ENCODE measurements at places on chromosomes 2 and 18. TPM values are rescaled to one million over a fixed set of nuclear protein-coding genes. Genes with fewer than 3 reads are reported as not detected.
A peak's percentile ranks its signal among the peaks of the same experiment; 100 is the strongest.

The CCDC178 gene
- total RNA-seq, result 0.51 TPM

The PRKAG3 gene
- total RNA-seq, result not detected

DNA sequence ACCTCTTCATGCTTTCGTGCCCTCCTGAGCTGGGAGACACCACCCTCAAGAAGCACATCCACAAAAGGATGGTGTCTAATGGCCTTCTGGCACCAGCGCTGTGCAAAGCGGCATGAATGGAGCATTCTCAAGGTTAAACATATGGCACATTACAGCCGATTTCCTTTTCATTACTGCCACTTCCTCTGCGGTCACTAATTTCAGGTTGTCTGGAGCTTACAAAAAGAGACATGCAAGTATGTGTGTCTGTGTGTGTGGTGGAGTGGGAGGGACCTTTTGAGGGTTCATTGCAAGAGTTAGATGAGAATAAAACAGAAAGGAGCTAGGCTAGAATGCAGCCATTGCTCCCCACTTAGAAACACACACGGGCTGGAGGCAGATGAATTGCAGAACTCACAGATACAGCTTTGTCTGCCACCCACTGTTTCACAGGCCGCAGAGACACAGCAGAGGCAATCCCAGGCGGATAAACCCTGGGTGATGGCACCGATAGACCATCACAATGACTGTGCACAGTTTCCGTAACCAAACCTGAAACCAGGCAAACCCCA lies 76.0 kb downstream of the TGIF1 start:
- DNase-seq, result no peak

DNA sequence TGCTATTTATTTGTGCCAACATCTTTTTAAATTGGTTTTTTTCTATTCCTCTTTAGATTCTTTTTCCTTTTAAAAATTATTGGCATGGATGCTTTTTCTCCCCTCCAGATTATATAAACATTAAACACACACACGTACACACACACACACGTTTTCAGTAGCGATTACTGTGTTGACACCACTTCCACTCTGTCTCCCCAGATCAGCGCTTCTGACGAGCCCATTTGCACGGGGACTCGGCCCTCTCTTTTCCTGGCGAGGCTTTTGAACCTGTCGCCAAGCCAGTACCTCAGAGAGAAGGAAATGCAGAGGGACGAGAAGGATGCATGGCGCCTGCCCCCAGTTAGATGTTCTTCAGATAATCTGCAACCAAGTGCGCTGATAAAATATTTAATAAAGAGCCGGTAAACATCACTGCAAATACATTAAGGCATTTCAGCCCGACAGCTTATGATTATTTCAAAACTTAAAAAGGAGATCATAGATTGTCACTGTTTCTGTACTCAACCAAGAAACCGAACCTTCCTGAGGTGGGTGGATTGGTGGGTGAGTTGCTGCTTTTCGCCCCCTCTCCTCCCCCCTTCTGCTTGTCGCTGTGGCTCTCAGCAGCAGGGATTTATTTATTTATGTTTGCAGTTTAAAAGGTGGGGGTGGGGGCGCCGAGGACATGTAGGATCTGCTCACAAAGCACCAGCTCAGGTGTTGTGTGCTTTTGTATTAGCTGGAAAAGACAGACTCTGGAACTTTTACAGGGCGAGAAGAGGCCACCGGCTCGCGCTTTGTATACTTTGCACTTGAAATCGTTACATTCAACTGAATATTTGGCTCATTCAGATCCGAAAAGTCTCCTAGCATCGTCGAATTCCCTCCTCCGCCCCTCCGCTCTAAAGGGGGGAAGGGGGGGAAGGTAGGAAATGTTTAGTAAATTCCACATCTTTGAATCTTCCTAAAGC lies 787 bp upstream of the TBR1 start:
- DNase-seq, result peak; percentile 36

DNA sequence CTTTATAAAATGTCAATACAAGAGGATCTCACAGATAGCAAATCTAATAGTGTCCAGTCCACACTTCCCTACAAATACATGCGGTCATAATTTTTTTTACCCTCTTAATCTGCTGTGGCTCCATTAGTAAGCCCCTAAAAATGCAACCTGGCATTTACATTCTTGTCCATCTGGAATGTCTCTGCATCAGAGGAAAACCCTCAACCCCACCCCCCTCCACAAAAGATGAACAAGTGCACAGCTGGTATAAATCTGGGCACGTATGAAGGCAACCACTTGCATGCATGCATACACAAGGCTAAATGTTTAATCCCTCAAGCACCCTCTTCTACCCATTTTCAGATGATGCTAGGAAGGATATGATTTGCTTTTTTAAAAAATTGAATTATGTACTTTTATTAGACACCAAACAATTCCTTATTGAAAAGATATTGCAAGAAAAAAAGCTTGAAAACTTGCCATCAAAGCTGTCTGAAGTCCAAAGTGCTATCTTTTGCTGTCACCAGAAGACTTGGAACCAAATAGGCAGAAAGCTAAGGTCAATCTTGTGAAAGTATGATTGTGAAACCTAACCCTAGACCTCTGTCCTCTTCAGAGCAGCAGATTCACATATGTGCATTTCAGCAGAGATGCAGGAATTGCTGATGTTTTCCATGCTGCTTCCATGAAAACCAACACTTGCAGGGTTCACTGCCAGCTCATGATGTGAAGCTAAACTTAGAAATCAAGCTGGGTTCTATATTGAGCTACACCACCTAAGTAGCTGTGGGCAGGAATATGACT lies 39.0 kb downstream of the IRS1 start:
- no peak for DNase-seq

DNA sequence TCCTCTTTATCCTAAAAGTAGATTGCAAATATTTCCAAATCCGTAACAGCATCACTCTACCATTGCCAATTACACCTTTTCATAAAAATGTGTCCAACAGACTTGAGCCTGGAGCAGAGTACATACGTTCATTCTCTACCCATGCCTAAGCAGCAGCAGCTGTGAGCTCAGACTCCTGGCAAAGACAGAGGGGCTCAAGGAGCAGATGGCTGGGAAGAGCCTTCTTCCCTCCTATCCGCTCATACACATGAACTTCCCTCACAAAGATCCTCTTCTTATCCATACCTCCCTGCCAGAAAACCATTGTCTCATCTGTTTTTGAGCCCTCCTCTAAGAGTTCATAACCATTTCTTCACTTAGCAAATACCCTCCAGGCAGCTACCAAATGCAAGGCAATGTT lies 164.3 kb upstream of the ARL4C start:
- DNase-seq, result no peak

- no peak for DNase-seq
These were observed 807.0 kb downstream of the SLC4A3 start for GRCh38 chr2:220434385-220434784.

GRCh38 chr2:159712929-159713420 lies 669 bp downstream of the MARCHF7 start:
- no peak for DNase-seq
